ENCODE measurements at places on chromosomes 16 and 17.

GRCh38 chr16:85428168-85428898 is 184.8 kb upstream of the GSE1 start:
- no peak for DNase-seq

DNA sequence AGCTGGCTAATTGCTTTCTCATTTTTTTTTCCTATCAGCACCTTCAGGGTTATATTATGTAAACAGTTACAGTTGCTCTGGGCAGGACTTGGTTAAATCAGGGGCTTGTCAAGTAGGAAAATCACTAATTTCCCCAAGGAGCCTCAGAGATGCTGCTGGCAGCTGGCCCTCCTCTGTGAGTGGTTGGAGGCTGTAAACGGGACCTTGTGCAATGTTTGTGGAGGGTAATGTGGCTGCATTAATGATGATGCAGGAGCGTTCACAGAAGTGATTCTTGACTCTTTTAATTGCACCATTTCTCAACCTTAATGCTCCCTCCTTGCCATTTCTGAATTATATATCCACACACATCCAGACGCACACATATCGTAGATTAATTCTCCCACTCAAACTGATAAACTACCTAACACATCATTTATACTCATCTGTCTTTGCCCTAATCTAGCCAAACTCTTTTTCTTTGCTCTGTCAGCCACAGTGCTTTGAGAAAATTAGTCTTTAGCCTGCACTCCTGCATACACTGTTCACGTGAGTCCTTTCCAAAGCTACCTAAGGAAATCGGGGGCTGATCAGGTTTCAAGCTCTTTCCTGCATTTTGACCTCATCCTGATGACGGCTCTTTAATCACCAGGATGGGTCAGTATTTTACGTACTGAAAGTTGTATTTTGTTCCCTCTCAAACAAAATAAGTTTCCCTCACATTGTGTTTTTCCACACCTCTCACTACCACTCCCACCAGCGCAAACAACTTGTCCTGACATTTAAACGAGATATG is 154.4 kb upstream of the PIRT start:
- no peak for DNase-seq

DNA sequence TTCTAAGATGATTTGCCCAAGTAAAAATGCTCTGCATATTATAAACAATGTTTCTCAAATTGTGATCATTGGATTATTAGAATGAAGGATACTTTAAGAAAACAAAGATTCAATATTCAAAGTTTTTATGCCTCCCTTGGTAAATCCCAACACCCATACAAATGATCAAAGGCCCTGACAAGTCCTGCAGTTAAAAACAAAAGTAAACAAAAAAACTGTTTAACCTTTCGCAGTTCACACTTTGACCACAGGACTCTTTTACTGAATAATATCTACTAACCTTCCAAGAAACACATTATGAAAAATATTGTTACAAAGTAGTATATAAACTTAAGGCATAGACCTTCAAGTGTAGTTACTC is 365.9 kb upstream of the ZFHX3 start:
- DNase-seq, result no peak

DNA sequence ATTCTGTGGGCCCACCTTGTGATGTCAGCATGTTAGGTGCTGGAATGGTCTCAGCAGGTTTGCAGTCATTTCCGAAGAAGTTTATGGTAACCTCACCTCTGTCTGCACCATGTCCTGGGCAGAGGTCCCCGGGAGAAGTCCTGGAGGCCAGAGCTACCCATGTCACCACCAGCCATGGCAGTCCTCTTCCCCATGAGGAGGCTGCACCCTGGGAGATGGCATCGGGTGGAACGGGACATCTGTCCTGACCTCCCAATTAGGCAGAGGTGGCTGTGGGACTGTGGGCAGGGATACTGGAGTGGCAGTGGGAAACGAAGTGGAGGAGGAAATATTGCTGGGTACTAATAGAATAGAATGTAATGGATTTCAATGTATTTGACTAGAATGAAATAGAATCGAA is 511.8 kb upstream of the WSB1 start:
- no peak for DNase-seq

- DNase-seq, result no peak
These were observed 644 bp upstream of the ARL2BP start for GRCh38 chr16:57244463-57244766.

DNA sequence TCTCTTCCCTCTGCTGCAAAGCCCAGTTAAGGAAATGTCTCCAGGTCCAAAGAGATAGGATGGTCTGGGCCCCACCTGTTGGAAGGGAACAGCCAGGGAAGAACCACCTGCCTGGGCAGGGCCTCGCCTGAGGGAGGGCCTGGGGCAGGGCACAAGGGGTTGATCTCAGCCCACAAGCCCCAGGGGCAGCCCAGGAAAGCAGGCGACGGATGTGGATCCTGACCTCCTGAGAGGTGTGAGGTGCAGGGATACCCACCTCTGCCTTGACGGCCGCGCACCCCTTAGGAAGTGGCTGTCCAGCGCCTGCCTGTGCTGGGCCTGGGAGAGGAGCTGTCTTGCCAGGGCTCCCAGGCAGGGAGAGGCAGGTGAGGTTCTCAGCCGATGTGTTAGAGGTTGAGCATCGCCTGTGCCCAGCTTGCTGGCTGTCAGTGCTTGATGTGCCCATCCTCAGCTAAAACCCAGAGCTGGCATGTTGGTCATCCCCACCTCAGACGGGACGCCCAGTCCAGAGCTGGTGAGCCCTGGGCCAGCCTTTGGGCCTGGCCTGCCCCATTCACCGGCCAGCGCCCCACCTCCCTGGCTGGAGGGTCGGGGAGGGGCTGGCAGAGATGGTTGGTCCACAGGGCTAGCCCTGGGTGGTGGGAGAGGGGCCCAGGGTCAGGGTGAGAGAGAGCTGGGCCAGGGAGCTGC is 434 bp downstream of the CEMP1 start:
- no peak for DNase-seq

- no peak for DNase-seq
These were observed 28.3 kb downstream of the ARSG start for GRCh38 chr17:68319410-68320162.

DNA sequence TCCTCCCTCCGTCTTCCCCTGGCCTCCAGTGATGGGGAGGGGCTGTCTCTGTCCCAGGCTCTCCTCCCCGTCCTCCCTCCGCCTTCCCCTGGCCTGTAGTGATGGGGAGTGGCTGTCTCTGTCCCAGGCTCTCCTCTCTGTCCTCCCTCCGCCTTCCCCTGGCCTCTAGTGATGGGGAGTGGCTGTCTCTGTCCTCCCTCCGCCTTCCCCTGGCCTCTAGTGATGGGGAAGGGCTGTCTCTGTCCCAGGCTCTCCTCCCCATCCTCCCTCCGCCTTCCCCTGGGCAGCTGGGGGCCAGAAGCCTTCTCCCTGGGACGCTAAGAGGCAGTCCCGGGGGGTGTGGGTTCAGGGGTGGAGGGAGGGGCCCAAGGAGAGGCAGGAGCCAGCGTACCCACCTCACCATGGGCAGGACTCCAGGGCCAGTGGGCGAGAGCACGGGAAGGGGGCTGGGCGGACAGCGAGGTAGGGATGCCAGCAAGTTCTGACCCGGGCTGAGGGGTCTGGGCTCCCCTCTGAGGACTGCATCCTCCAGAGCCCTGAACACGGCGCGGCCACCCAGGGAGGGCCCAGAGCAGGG is 14.8 kb downstream of the UTS2R start:
- no peak for DNase-seq

DNA sequence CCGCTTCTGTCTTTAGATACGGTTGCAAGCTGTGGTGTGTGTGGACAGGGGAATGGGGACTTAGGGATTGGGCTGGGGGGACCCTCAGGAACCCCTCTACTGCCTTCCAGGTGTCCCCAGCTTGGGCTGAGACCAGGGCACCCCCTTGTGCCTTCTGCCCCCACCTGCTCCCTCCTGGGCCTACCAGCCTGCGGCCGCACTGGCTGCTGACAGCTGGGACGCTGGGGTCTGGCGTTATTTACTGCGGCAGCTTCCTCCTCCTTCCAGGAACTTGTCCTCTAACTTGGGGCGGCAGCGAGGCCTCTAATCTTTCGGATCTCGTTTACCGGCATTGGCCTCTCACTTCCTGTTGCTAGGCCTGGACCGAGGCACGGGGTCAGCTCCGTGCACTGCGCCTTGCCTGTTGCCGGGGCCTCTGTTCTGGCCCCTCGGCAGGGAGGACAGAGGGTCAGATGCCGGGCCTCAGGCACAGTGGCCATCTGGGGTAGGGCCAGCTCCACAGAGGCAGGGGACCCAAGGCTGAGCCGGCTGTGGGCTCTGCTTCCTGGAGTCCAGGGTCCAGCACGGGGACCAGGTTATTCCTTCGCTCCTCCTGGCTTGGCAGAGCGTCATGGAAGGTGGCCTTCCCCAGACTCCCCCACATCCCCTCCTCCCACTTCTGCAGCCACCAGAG is 31.8 kb downstream of the TMEM235 start:
- no peak for DNase-seq

- no peak for DNase-seq
These were observed 5.6 kb downstream of the DECR2 start for GRCh38 chr16:407253-407652.

DNA sequence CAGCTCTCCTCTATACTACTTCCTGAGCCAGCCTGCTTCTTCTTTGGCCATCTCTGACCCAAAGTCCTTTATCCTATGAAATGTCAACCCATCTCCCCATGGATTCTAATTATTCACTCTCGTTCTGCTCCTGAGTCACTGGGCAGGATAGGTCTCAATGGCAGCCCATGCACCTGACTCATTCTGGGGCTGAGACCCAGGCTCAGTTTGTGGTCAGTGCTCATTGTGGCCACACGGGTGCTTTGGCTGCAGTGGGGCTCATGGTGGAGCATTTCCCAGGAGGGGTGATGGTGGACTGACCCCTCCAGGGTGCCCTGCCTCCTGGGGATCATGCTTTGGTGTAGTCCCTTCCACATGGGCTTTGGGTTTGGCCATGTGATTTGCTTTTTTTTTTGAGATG is 154.8 kb upstream of the WSCD1 start:
- no peak for DNase-seq

DNA sequence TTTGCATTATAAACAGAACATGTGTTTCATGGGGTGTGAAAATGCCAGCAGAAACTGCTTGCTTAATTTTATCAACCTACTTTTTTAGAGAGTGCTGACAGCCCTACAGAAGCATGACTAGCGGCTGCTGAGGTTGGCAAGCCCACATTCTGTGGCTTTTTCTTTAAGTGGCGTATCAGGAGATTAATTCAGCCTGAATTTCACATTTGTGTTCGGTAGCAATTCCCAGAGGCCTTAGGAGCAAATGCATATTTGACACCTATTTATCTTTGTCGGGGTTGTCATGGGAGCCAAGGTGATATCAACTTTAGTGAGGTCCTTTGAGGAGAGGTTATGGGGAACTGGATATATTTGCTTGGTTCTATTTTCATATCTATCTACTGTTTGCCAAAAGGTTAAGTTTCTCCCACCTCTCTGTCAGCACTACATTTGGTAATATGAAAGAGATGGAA is 140.9 kb downstream of the KCNJ2 start:
- no peak for DNase-seq

DNA sequence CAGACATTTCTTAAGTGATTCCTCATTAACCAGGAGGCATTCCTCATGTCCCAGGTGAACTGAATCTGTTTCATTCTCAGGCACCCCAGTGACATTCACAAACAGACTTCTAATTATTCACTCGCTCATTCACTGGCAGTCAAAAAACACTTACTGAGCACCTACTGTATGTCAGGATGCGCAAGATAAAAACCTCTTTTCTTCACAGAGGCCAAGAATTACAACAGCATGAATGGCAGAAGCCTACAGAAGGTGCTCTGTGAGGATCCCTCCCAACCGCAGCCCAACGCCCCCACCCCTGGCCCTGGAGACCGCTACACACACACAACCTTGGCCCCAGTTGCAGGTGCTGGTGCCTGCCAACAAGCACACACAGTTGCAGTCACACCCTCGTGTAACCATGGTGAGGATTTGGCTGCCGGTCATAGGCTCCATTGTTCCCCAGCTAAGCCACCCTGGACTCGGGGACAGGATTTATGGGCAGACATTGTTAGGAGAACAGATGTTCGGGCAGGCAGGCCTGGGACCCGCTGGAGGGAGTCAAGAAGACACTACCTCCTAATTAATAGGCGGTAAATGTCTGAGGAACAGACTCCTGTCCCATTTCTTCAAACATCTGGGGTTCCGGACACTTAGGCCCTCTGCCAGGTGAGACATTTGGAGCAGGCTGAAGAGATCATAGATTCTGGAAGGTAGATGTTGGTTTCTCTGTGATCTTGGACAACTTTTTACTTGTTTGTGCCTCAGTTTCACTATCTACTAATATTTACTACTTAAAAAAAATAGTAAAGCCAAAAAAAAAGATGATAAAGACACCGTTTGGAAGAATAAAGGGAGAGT is 43.2 kb downstream of the CUEDC1 start:
- peak; percentile 96 for DNase-seq

DNA sequence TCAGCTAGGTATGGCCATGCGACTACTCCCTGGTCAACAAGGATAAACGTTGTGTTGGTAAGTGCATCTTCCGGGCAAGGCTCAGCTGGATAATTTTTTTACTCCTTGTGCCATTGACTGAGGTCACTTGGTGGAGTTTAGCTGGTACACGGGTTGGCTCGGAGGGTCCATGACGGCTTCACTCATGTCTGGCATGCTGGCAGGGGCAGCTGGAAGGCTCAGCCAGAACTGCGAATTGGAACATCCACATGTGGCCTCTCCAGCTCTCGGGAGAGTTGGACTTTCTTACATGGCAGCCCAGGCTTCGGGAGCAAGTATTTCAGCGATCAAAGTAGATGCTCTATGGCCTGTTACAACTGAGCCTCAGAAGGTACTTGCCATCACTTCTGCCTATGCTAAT is 31.5 kb upstream of the CRYBA1 start:
- no peak for DNase-seq

DNA sequence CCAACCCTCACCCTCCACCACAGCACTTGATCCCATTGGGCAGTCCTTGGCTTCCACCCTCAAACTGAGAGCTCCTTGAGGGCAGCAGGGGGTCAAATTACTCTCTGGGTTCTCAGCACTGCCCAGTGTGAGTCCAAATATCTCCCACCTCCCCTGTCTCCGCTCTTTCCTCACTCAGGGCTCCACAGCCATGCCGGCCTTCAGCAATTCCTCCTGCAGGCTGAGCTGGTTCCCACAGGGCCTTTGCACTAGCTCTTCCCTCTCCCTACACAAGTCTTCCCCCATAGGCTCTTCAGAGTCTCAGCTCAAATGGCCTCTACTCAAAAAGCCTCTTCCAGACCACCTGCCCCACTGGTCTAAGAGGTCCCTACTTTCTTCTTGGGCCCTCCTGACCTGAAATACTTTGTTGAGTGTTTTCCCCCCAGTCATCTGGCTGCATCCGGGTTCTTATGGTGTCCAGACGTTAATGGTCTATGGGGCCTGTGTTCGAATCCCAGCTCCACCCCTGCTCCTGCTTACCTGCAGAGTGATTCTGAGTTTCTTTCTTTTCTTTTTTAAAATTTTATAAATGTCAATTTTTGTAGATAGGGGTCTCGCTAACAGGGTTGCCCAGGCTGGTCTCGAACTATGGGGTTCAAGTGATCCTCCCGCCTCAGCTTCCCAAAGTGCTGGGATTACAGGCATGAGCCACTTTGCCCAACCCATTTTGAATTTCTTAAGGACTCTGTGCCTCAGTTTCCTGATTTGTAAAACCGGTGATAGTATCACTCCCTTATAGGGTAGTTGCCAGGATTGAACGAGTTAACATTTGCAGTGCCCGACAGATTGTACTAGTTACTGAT is 973 bp upstream of the IL4R start:
- no peak for DNase-seq

GRCh38 chr16:1159973-1160772 is 7.3 kb downstream of the CACNA1H start:
- peak; percentile 81 for DNase-seq

GRCh38 chr17:67574658-67575293 is 143.0 kb upstream of the NOL11 start:
- DNase-seq, result no peak

GRCh38 chr17:11195801-11196200 is 45.2 kb upstream of the SHISA6 start:
- DNase-seq, result no peak

- DNase-seq, result no peak
These were observed 3.4 kb upstream of the MEFV start for GRCh38 chr16:3259836-3260235.

Data from prostate gland (tissue), 2 donors.